Fibroblast of villous mesenchyme (primary cell): ENCODE measurements at places on chromosomes 11 and 22. TPM values are rescaled to one million over a fixed set of nuclear protein-coding genes. Genes with fewer than 3 reads are reported as not detected.

DNA sequence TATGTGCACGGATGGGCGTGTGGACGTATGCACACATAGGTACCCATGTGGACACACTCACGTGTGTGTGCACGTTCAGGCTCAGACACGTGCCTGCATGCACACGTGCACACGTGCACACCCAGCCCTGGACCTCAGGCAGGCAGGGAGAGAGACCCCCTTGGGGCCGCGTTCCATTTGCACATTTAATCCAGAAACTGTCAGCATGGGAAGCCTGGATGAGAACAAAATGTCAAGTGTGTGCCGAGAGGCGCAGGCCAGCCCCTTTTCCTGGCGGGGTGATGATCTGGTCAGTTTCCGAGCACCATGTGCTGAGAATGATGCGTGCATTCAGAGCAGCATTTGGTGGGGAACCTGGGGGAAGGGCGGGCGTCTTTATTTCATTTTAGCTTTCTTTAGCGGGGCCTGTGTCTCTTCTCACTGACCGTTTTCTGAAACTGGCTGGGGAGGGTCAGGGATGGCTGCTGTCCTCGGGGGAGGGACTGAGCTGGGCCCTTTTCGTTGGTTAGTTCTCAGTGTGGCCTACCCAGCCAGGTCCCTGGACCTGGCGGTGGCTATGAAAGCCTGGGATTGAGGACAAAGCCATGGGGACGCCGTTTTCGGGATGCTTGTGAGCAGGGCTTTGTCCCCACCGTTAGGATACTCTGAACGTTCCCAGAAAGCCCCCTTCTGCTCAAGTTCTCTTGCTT, 96.3 kb downstream of the KCNQ1 start:
- DNase-seq: no peak

- no peak for DNase-seq
These were observed 2.0 kb downstream of the CYTH4 start for GRCh38 chr22:37284126-37284804.

GRCh38 chr11:85806876-85807275, 4.1 kb downstream of the SYTL2 start:
- DNase-seq: no peak

GRCh38 chr22:27594474-27595134, 207.0 kb downstream of the MN1 start:
- no peak for DNase-seq

- DNase-seq: peak; percentile 82
These were observed 7.3 kb downstream of the CERK start for GRCh38 chr22:46730568-46731245.

FAM180B gene
- total RNA-seq: not detected in 2 replicates

CCDC87 gene
- total RNA-seq: 0.43 and 0.64 TPM in 2 replicates
